Erythroblast (primary cell): ENCODE measurements at places on chromosomes 5 and 9.

GRCh38 chr5:151142933-151143332, 14.6 kb downstream of the ANXA6 start:
- DNase-seq = no peak

GRCh38 chr5:179118756-179119414, 58.7 kb downstream of the ZNF354C start:
- no peak for DNase-seq

DNA sequence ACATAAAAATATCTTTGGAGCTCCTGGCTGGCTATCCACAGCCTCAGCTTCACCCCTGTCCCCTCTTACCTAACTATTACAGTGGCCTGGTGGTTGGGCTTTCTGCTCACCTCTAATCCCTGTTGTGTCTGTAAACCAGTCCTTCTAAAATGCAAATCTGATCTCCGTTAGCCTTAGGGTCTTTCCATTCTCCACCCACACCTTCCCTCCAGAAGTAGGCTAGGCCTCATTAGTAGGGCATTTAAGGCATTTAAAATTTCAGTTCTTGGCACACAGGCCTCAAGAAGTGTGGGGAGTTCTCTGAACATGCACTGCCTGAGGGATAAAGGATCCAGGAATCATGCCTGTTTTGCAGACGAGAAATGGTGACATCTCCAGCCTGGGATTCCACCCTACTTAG, 26.4 kb upstream of the STC2 start:
- no peak for DNase-seq

DNA sequence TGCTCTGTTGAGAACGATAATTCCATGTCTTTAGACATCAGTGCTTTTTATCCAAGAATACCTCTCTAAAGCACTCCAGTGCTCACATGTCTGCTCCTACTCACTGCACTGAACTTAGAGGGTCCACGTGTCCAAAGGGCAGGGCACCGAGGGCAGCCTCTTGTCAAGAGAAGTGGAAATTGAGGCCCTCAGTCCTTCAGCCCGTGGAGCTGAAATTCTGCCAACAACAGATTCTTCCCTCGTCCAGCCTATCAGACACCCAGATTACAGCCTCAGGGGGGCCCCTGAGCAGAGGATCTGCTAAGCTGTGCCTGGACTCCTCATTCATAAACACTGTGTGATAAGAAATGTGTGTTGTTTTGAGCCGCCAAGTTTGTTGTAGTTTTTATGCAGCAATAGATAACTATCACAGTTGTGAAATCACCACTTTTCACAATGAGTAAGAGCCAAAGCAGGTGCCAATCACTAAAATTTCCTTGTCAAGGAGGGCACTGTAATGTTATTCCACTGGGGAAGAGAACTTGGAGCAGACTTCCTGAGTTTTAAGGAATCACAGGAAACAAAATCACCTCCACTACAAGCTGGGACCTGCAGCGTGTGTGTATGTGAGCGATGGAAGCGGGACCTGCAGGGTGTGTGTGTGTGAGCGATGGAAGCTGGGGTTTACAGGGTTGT, 58.8 kb upstream of the IGFBPL1 start:
- DNase-seq = no peak

GRCh38 chr5:180161420-180162303, 47.3 kb downstream of the RASGEF1C start:
- DNase-seq = no peak

- no peak for DNase-seq
Measured at GRCh38 chr5:61813361-61813760, 481.3 kb downstream of the ZSWIM6 start.

DNA sequence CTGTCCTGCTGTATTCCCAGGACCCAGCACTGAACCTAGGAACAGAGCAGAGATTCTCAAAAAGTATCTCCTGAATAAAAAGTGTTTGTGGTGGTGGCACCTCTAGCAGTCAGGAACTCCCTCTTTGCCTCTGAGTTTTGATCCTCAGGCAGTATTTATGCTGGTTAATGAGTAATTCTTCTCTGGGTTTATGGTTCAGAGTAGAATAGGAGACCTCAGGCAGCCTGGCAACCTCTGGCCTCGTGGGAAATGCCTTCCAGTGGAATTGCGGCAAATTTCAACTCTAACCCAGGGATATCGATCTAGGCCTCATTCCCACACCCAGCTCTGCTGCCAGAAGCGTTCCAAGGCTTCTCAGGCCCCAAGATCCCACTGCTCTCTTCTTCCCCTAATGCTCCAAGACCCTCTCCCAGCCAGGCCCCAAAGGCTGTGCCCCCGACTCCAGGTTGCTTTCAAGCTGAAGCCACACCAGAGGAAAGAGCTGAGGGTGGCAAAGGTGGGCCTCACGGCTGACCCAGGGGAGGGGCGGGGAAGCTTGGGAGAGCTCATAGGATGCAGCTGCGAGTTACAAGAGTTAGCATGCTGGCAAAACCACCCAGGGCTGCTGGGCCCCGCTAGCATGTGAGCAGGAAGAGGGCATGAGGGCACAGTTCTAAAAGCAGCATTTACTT, 10.9 kb upstream of the HDHD3 start:
- DNase-seq = no peak

DNA sequence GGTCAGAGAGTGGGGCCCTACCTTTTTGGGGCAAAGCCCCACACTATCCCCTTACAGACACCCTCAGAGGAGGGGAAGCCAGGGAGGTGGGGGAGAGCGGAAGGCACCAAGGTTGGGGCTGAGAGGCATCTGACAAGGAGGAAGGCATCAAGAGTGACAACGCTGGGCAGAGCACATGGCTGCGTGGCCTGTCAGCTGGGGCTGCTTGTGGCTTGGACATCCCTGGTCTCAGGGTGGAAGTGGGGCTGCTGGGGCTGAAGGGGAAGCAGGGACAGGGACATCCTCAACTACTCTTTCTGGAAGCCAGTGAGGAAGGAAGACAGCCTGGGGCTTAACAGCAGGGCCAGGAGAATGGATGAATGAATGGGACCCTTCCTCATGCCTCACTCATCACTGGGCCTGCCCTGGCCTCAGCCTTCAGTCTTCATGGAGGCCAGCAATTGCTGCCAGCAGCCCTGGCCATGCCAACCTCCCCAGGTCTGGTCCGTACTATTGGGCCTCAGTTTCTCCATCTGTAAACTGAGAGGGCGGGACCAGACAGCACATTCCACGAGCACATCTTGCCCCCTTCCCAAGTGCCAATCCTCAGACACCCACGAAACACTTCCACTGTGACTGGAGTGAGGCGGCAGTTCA, 993 bp upstream of the RALGDS start:
- no peak for DNase-seq

- no peak for DNase-seq
Measured at GRCh38 chr9:12817702-12818101, 42.9 kb downstream of the LURAP1L start.

GRCh38 chr5:16456103-16456832, 9.3 kb downstream of the ZNF622 start:
- DNase-seq = peak; percentile 69

DNA sequence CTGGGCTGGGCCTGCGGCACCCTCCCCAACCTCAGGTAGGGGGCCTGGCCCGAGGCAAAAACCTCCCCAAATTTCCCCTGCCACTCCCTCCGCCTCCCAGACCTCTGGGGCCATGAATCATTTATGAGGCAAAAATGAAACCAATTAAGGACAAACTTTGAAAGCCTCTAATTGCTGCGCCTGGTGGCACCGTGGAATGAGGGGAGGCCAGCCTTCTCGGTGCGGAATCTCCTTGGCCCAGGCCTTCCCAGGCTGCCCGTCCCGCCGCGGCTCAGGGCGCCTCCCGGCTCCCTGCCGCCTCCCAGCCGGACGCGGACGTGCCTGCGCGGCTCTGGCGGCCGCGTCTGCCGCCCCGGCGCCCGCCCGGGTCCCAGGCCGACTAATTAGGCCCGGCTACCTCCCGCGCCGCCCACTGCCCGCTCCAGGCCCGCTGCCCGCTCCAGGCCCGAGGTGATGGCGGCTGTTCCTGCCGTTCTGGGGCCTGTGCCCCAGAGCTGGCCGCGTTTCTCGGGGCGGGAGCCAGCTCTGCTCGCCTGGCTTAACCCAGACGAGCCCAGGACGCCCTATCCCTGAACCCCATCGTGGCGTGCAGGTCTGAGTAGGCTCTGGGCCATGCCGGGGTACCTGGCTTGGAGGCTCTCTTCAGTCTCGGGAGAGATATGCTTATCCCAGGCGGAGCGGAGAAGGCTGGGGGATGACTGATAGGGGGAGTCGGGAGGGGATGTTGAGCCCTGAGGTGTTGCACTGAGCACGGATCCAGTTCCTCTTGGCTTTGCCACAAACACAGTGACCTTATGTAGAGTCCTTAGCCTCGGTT, 20.1 kb downstream of the CXXC5 start:
- peak; percentile 80 for DNase-seq

GRCh38 chr9:85617141-85617670, 124.5 kb downstream of the AGTPBP1 start:
- DNase-seq = no peak

GRCh38 chr5:137923856-137924255, 34.6 kb downstream of the PKD2L2 start:
- no peak for DNase-seq

- no peak for DNase-seq
Measured at GRCh38 chr9:5110867-5111681, 74.4 kb downstream of the INSL6 start.

DNA sequence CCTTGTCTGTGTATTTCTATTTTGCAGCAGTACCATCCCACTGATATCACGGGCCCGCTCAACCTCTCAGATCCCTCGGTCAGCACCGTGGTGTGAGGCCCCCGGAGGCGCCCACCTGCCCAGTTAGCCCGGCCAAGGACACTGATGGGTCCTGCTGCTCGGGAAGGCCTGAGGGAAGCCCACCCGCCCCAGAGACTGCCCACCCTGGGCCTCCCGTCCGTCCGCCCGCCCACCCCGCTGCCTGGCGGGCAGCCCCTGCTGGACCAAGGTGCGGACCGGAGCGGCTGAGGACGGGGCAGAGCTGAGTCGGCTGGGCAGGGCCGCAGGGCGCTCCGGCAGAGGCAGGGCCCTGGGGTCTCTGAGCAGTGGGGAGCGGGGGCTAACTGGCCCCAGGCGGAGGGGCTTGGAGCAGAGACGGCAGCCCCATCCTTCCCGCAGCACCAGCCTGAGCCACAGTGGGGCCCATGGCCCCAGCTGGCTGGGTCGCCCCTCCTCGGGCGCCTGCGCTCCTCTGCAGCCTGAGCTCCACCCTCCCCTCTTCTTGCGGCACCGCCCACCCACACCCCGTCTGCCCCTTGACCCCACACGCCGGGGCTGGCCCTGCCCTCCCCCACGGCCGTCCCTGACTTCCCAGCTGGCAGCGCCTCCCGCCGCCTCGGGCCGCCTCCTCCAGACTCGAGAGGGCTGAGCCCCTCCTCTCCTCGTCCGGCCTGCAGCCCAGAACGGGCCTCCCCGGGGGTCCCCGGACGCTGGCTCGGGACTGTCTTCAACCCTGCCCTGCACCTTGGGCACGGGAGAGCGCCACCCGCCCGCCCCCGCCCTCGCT, 1.9 kb downstream of the LRRC26 start:
- DNase-seq = peak; percentile 34

- DNase-seq = no peak
Measured at GRCh38 chr9:129311643-129312042, 133.6 kb upstream of the IER5L start.
